Activated T-helper 1 cell treated with Interleukin-2 at 50 U/mL for 16 hours (primary cell): ENCODE measurements at places on chromosomes 12 and 14.

DNA sequence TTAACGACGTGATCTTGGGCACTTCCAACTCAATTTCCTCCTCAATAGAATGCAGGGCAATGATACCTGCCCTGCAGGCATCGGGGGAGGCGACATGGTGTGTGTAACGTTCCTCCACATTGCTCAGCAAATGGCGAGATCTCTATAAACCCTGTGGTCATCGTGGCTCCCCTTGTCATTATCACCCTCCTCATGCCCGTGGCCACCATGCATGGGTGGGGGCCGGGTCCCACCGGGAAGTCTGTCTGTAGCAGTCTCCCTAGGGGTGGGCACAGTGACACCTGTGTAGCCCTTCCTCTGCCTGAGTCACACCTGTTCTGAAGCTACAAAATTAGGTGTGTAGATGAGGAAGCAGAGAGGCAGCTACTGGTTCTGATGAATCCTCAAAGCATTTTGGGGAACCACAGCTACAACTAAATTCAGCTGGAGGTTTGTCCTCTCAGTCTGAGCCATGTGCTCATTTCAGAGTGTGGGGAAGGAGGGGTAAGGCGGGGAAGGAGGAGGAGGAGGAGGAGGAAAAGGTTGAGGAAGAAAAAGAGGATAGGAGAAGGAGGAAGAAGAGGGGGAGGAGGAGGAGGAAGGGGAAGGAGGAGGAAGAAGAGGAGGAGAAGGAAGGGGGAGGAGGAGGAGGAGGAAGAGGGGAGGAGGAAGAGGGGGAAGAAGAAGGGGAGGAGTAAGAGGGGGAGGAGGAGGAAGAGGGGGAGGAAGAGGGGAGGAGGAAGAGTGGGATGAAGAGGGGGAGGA is 11.0 kb upstream of the CACNA2D4 start:
- DNase-seq, result no peak

GRCh38 chr12:88577537-88577936 is 2.7 kb downstream of the KITLG start:
- DNase-seq, result no peak

DNA sequence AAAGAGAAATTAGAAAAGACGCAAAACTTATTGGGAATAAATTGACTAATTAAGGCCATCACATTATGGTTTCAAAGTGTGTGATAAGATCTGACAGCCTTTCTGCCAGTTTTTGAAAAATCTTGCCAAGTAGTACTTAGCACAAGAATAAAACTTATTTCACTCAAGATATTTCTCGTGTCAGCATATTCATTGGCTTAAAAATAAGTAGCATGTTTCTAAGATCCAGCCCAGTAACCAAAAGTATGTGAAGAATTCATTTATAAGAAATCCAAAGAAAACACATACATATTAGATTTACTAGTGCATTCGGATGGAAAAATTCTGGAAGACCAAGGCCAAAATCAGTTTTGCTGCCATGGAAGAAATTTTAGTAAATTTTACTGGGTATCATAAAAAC is 1135.0 kb downstream of the GALC start:
- no peak for DNase-seq

DNA sequence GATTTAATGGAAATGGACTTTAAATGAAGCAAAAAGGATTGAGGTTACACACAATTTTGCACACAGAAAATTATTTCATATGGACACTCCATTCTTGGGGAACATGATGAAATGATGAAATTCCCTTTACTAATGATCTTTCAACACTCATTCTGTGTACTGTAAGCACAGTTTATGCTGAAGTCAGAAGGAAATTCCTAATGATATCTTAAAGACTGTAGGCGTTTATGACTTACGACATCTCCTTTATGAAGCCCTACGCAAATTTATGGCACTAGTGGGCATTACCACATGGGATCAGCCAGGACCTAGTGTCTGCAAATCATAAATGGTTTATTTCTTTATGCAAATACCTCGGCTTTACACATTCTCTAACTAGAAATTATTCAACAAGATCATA is 97.9 kb upstream of the SOX5 start:
- DNase-seq, result no peak

GRCh38 chr12:48857278-48857994 is 5.5 kb upstream of the DDX23 start:
- DNase-seq, result no peak

DNA sequence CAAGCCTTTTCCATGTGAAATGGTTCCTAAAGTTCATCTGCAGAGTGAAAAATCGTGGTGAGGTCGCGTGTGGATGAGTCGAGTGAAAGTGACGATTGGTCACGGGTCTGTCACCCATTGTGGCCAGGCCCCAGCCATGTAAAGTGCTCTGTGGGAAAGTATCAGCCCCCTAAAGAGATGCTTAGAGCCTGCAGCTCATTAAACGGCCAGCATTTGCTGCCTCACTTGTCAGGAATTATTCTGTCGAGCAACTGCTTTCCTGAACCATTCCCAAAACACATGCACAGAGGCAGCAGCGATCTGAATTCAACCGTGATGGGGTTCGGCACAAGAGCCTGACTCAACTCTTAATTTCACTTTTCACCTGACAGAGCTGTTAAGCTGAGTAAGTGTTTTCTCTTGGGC is 16.0 kb downstream of the DBX2 start:
- no peak for DNase-seq
